ENCODE measurements at places on chromosomes 3 and 15.

DNA sequence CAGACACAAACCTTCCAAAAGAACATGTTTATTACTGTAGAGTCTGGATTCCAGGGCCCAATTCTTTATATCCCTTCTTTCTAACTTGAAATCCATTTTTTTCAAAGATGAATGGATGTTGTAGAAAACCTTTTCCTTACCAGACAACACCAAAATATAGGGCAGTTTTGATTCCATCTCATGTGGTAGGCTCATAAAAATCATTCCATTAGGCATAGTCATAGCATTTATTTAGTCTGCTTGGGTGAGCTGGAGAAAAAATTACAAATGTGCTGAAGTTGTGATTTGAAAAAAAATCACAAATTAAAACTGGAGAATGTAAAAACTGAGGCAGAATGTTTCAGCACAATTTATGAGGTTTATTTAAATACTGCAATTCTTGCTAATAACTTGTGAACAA is 199.3 kb upstream of the TBC1D5 start:
- no peak for DNase-seq

DNA sequence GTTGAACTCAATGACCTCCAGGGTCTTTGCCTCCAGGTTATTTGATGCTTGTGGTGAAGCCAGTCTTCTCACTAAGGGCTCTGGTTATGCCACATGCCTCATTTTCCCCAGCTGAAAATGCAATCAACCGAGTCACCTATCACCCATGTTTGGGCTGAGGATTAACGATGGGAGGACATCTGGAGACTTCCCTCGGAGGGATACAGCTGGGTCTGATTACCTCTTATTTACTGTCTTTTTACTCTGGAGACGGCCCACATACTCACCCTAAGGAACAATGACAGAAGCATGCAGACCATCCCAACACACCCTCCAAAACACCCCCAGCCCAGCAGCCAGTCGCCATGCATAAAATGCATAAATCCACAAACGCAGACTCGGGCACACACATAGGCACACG is 187.4 kb downstream of the OPA1 start:
- no peak for DNase-seq

- DNase-seq: no peak
Observed at GRCh38 chr15:59300618-59301139, 72.0 kb downstream of the MYO1E start.

GRCh38 chr15:90836296-90836871 is 32.0 kb upstream of the FURIN start:
- no peak for DNase-seq

GRCh38 chr3:56796202-56796601 is 5.5 kb downstream of the ARHGEF3 start:
- no peak for DNase-seq

DNA sequence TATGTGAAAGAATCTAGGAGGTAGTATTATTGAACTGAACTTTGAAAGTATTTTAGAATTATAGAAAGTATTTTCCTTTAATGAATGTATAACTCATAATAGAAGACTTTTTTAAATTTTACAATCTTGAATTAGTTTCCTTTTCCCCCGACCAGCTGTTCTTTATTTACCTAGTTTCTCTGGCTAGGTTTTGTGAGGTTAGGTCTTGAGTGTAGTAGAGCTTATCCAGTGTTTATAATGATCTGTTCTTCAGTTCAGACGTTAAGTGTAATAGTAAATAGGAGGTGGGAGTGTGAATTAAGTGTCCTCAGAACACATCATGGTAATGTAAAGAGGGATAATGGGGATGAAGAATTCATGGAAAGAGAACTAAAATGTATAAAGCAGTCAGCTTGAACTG is 93.8 kb downstream of the MYRIP start:
- DNase-seq: no peak

- DNase-seq: no peak
Observed at GRCh38 chr3:12325586-12326515, 37.0 kb downstream of the PPARG start.
